ENCODE measurements at places on chromosomes 4 and X.

GRCh38 chrX:22177950-22178515 lies 94.7 kb upstream of the CBLL2 start:
- no peaks in the 10 kb centered on the region for H3K27me3 ChIP-seq
- DNase-seq = no peak
- no peaks in the 10 kb centered on the region for H3K36me3 ChIP-seq

- no peak overlapping the region for H3K4me3 ChIP-seq
- H3K4me1 ChIP-seq = no peaks in the 10 kb centered on the region
- H3K27ac ChIP-seq = no peak overlapping the region
- no peaks in the 10 kb centered on the region for H3K27me3 ChIP-seq
- DNase-seq = no peak
- no peaks in the 10 kb centered on the region for H3K36me3 ChIP-seq
These were observed 21.9 kb downstream of the AP1AR start for GRCh38 chr4:112253382-112254000.

- H3K27ac ChIP-seq = no peak overlapping the region
- H3K4me3 ChIP-seq = no peak overlapping the region
- no peaks in the 10 kb centered on the region for H3K36me3 ChIP-seq
- no peaks in the 10 kb centered on the region for H3K4me1 ChIP-seq
- no peak for DNase-seq
- H3K27me3 ChIP-seq = no peaks in the 10 kb centered on the region
These were observed 96.6 kb upstream of the GUCY1A1 start for GRCh38 chr4:155569960-155570515.

- no peaks in the 10 kb centered on the region for H3K36me3 ChIP-seq
- no peak overlapping the region for H3K27ac ChIP-seq
- no peaks in the 10 kb centered on the region for H3K4me1 ChIP-seq
- DNase-seq = no peak
- no peak overlapping the region for H3K4me3 ChIP-seq
- H3K27me3 ChIP-seq = no peaks in the 10 kb centered on the region
These were observed 103.1 kb upstream of the PCDH7 start for GRCh38 chr4:30616942-30617646.

DNA sequence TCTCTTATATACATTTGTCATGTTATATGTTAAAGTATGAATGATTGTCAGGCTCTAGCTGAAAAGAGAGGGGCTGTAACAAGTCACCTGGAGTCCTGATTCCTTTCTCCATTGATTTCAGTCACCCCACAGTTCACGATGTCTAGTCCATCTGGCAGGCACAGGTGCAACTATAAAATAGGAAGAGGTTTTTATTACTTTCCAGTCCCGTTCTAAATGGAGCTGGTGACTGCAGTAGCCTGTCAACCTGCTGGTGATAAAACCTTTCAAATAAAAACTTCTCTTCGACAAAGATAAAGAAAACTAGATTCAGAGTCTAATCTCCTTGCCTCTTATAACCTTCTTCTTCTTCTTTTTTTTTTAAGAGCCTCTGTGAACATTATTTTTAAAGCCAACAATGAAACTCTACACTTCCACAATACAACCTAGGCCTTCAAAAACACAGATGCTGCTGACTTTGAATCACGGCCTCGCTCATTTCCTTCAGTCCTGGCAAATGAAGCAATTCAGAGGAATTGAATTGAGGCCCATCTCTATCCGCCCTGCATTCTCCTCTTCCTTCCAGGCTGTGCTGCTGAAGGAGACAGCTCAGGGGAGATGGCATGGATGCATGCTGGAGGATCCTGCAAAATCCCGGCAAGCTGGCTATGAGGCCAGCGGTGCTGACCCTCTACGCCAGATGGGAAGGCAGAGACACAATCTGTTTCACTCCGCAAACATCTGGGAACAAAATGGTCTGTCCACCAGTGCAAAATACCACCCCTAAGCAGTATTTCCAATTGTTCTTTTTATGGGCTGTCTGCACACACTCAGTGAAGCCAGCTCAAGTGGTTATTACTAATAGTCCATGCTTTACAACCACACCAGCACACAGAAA lies 27.3 kb upstream of the CDKN2AIP start:
- H3K4me1 ChIP-seq = no peaks in the 10 kb centered on the region
- no peaks in the 10 kb centered on the region for H3K36me3 ChIP-seq
- DNase-seq = no peak

DNA sequence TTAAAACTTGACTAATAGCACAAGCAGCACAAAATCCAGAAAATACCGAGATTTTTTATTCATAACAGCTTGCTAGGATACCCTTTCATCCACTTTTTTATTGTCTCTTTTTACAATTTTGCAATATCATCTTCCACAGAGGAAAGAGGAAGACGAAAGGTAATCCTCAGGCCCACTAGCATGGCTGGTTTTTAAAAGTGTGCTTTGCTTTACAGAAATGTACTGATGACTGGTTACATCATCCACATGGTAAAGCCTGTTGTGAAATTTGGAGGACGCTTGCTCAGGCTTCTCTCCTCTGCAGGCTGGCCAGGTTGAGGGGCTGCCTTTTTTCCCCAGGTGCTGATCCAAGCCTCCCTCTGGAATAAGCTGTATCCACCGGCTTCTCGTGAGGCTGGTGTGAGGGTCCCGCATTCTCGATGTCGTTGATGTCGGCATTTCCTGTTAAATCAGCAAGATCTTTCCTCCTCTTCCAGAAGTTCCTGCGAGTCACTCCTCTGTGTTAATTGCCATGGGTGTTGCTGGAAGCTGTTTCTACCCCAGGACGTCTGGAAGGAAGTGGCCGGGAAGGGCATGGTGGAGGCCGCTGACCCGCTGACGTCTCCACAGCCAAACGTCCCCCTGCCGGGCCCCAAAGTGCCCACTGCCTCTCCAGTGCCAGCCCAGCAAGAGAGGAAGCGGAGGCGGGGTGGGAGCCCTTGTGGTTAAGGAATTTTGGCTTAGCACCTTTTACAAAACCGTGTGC lies 5.8 kb upstream of the DGKQ start:
- no peaks in the 10 kb centered on the region for H3K36me3 ChIP-seq
- no peaks in the 10 kb centered on the region for H3K27me3 ChIP-seq
- H3K27ac ChIP-seq = no peak overlapping the region
- no peak for DNase-seq
- no peak overlapping the region for H3K4me3 ChIP-seq
- no peaks in the 10 kb centered on the region for H3K4me1 ChIP-seq

DNA sequence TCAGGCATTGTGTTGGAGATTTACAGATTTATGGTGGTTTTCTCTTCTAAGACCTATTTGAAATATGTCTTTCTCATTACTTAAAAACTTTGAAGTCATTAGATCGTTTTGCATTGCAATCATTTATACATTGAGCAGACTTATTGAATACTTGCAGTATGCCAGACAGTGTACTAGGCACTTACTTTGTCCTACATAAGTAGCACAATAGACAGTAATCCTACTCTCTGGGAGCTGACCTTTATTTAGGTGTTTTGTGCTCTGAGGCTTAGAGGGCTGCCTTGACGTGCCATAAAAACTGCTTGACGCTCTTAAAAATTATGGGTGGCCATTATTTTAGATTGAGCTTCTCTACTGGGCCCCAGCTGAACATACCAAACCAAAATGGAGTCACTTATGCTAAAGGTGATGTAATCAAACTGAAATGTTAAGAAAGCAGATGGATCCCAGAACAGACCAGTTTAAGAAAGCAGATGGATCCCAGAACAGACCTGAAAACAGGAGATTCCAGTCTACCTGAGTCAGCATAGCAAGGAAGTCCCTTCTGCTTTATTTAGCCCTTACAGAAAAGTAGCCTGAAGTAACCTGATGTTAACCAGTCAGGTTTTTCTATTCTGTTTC lies 42.4 kb downstream of the PTTG2 start:
- no peak overlapping the region for H3K4me3 ChIP-seq
- no peaks in the 10 kb centered on the region for H3K27me3 ChIP-seq
- no peaks in the 10 kb centered on the region for H3K36me3 ChIP-seq
- no peak for DNase-seq

- no peaks in the 10 kb centered on the region for H3K27me3 ChIP-seq
- DNase-seq = no peak
- H3K27ac ChIP-seq = no peak overlapping the region
- H3K4me3 ChIP-seq = no peak overlapping the region
These were observed 1011.7 kb upstream of the PCDH7 start for GRCh38 chr4:29708473-29708872.

GRCh38 chr4:92303621-92304027 lies at the start of gene GRID2:
TSS of gene GRID2 (plus strand) at chr4:92303966.
- H3K27ac ChIP-seq = no peak within 1 kb of the TSS
- H3K36me3 ChIP-seq = no peaks in the 10 kb centered on the region
- no peak within 1 kb of the TSS for H3K4me3 ChIP-seq
- no peaks in the 10 kb centered on the region for H3K4me1 ChIP-seq
- no peak for DNase-seq
- no peaks in the 10 kb centered on the region for H3K27me3 ChIP-seq

GRCh38 chr4:38857354-38858096 lies 908 bp upstream of the TLR6 start:
- peaks cover 23% of the 10 kb centered on the region for H3K4me1 ChIP-seq
- no peak overlapping the region for H3K4me3 ChIP-seq
- H3K27ac ChIP-seq = no peak overlapping the region
- no peak for DNase-seq
- no peaks in the 10 kb centered on the region for H3K27me3 ChIP-seq

- no peak for DNase-seq
- no peaks in the 10 kb centered on the region for H3K36me3 ChIP-seq
- H3K27ac ChIP-seq = peak overlapping the region; percentile 2
- H3K4me1 ChIP-seq = peaks cover 59% of the 10 kb centered on the region
- no peaks in the 10 kb centered on the region for H3K27me3 ChIP-seq
These were observed 557.6 kb upstream of the DIPK2B start for GRCh38 chrX:45758319-45758718.
